Dorsolateral prefrontal cortex (tissue), 122 donors: ENCODE measurements at places on chromosomes 2 and 18. TPM values are rescaled to one million over a fixed set of nuclear protein-coding genes. Genes with fewer than 3 reads are reported as not detected.

TRIM43 gene
- not detected for total RNA-seq

CLIP4 gene
- total RNA-seq = 104 TPM

ERFE gene
- 2.3 TPM for total RNA-seq

EDAR gene
- total RNA-seq = not detected

HSBP1L1 gene
- 5.7 TPM for total RNA-seq

OXER1 gene
- total RNA-seq = 0.46 TPM

SLC11A1 gene
- total RNA-seq = 3.0 TPM

MEP1B gene
- 0.25 TPM for total RNA-seq

TACR1 gene
- total RNA-seq = 3.2 TPM
